ENCODE measurements at places on chromosomes 16 and 17.

DNA sequence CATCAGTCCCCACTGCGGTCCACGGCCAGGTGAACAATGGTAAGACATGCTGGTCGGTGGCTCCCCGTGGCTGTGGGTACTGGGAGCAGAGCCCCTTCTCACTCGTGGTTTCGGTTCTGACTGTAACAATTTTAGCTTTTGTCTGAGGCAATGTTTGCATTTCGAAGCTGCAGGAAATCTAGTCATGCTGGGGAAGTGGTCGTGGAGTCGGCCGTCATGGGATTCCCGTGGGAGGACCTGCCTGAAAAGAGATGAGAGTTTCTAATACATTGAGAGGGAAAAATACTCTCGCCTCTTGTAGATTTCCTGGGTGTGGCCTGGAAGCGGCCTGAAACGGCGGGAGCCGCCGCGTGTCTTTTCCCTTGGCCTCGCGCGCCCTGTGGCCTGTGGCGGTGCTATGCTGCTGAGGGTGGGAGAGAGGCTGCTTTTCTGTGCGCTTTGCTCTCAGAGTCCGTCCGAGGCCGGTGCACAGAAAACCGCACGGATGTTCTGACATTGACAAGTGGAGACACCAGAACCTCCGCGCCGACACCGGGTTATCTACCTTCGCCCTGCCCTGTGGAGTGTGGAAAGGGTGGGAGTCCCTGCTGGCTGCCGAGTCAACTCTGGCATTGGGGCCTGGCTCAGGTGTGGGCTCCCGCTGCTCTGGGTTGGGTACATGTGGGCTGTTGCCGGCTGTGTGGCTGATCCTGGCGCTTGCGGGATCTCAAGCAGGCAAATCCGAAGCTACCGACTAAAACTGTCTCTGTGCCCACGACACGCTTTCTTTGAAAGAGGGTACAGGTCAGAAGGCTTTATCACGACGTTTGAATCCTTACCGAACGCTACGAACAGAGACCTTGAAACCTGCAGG lies 60.8 kb downstream of the WDR45B start:
- DNase-seq, result no peak

- DNase-seq, result no peak
Measured at GRCh38 chr16:28298511-28298878, 6.2 kb downstream of the SBK1 start.

DNA sequence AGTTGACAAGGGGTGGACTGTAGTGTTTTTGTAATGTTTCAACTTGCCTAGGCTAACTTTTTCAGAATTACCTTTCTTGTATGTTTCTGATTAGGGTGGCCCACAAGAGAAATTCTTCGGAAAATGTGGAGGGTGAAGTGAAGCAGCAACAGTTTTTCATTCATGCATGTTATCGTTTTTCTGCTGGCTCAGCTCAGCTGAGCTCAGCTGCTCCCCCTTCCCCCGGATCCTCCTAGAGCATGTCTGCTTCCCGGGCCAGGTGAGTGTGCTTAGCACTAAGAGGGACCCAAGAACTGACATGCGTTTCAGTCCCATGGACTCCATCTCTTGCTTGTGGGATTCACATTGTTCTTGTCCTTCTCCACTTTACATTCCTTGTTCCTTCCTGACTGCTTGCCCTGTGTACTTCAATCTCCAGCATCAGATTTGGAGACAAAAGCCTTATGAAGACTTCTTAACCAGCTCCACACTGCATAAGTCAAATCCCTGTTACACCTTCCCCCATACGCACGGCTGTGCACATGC lies 33.6 kb downstream of the SCPEP1 start:
- no peak for DNase-seq

GRCh38 chr16:83794860-83795554 lies 12.8 kb upstream of the HSBP1 start:
- DNase-seq, result no peak

GRCh38 chr16:5018793-5019192 lies 14.9 kb downstream of the NAGPA start:
- DNase-seq, result no peak

DNA sequence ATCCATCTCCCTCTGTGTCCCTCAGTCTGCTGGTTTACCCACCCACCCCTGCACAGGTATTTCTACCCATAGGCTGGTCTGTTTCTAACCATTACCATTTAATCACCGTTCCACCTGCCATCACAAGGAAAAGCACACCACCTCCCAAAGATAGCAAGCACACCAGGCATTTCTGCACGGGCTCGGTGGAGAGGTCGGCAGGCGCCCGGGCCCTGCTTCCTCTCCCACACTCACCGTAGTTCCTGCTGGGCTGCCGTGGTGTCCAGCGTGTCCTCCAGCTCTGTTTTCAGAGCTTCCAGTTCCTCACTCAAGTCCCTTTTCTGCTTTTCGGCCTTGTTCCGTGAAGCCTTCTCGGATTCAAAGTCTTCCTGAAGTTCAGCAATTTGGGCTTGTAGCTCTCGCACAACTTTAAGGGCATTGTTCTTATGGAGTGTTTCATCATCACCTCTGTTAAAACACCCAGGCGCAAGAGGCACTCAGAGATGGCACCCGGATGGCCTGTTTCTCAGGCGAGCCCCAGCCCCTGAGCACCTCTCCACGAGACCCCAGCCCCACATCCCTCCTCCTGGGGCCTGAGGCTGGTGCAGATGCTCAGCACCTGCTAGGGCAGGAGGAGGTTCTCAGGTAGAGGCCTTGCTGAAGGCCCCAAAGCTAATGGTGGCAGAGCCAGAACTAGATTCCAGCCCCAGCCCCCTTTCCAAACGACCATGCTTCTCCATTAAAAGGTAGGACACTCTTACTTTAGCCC lies 69.0 kb downstream of the NDEL1 start:
- DNase-seq, result no peak

GRCh38 chr17:75610103-75610984 lies 22.7 kb downstream of the MYO15B start:
- no peak for DNase-seq

- no peak for DNase-seq
Measured at GRCh38 chr17:49520386-49521087, 25.4 kb downstream of the NGFR start.

DNA sequence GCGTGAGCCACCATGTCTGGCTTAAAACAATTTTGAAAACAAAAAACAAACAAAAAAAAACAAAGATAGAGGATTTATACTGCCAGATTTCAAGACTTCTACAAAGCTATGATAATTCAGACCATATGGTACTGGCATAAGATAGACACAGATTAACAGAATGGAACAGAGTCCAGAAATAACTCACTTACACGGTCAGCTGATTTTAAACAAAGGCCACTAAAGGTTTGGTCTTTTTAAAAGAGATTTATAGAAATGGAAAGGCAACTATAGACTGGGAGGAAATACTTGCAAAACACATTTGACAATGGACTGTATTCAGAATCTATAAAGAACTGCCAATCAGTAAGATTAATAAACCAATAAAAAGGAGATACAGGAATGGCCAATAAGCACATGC lies 48.6 kb upstream of the MNT start:
- DNase-seq, result no peak

- no peak for DNase-seq
Measured at GRCh38 chr16:1002399-1003166, 21.0 kb downstream of the SOX8 start.

- no peak for DNase-seq
Measured at GRCh38 chr17:7440113-7440833, 961 bp downstream of the FGF11 start.

DNA sequence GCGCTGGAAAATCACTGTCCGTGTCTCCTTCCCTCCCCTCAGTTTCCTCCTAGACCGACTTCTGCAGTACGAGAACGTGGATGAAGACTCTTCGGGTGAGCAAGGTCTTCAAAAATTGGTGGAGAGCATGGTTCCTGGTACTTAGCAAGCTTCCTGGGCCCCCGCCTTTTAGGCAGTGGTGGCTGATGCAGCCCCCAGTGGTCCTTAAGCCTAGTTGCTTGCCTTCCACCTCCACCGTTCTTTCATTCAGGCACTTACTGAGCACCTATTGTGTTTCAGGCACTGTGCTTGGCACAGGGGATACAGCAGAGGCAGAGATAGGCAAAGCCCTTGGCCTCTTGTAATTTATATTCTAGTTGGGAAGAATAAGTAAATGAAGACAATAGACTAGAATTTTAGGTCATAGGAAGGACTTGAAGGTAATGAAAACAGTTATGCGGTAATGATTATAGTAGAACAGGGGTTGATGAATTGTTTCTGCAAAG lies 767 bp downstream of the INO80E start:
- DNase-seq, result no peak

- no peak for DNase-seq
Measured at GRCh38 chr17:915538-916201, 63.9 kb downstream of the NXN start.

- no peak for DNase-seq
Measured at GRCh38 chr17:11332706-11333105, 91.7 kb downstream of the SHISA6 start.

- no peak for DNase-seq
Measured at GRCh38 chr17:39812466-39812865, 51.6 kb downstream of the IKZF3 start.

DNA sequence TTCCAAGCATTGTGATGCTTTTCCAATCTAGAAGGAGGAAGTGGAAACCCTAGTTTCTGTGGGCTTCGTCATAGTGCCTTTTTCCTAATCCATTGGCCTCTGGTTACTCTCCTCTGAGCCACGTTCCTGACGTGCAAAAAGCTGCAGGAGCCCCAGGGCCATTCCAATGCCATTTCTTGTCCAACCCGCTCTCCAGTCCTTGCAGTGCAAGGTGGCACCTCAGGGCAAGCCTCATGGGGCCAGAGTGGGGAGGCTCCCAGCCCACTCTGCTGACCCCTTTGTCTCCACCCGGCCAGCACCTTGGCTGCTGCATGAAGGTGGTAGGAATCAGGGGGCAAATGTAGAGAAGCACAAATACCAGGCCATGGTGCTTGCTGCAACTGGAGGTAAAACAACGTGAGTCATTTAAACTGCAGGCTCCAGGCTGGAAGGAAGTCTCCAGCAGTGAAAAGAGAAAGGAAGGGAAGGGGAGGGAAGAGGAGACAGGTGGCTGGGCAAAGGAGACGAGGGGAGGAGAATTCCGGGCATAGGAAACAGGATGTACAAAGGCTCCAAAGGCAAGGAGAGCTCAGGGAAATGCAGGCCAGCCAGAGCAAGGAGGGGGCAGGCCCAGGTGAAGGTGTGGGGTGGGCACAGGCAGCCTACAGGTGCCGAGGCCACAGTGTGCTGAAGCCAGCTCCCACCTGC lies 168.2 kb upstream of the TNRC6C start:
- no peak for DNase-seq

DNA sequence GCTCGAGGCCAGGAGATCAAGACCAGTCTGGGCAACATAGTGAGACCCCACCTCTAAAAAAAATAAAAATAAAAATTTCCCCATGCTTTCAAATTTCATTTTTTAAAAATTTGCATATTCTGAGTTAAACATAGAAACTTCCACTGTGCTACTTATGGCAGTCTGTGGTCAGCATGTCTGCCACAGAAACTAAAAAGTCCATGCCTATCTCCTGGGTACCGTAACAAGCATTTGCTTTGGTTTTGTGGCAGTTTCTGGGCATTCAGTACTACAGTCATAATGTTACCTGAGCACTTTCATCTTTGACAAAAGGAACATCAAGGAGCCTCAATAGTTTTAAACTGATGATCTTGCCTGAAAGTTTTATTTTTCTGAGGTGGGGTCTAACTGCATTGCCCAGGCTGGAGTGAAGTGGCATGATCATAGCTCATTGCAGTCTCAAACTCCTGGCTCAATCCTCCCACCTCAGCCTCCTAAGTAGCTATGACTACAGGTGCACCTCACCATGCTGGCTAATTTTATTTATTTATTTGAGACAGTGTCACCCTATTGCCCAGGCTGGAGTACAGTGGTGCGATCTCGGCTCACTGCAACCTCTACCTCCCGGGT lies 13.2 kb upstream of the ITGA2B start:
- no peak for DNase-seq

DNA sequence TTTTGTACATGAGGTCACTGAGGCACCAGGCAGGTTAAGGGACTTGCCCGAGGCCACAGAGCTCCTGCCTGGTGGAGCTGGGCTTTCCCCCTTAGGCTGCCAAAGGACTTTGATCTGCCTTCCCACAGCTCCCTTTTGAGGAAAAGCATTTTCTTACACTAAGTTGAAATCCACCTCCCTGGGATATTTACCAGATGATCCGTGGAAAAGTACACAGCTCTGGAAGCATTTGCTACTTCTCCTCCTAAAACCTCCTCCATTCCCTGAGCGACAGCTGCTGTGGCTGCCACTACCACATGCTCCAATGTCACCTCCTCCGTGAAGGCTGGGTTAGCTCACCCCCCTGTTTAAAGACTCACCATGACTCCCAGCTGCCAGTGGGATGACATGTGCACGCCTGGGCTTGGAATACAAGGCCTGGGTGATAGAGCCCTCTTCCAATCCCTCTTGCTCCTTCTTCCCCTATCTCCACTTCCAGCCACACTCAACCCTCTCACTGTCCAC lies 1.2 kb upstream of the MPRIP start:
- DNase-seq, result no peak

DNA sequence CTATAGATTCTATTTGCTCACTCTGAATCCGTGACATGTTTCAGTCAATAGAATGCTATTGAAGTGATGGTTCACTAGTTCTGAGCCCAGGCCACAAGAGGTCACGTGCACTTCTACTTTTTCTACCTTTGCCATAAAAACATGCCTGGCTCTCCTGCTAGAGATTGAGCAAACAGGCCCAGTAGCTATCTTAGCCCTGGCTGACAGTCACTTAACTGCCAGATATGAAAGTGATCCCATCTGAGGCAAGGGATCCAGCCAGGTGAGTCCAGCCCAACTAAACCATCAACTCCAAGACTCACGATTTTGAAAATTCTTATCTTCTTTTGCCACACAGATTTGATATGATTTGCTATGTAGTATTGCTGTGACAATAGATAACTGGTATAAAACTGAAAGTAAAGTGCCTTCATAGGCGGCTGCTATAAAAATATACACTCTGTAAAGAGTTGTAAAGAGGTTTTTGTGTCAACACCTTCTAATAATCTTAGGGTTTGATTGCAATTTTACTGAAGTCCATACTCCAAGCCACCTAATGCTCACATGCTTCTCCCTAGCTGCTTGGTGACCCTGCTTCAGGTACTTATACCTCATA lies 937.7 kb upstream of the SOX9 start:
- DNase-seq, result no peak

GRCh38 chr17:74961657-74962350 lies 10.8 kb downstream of the HID1 start:
- peak; percentile 75 for DNase-seq

Data from T-helper 2 cell (primary cell).